Transverse colon (tissue), 4 donors: ENCODE measurements at places on chromosomes 12 and 14.
A peak's percentile ranks its signal among the peaks of the same experiment; 100 is the strongest.

DNA sequence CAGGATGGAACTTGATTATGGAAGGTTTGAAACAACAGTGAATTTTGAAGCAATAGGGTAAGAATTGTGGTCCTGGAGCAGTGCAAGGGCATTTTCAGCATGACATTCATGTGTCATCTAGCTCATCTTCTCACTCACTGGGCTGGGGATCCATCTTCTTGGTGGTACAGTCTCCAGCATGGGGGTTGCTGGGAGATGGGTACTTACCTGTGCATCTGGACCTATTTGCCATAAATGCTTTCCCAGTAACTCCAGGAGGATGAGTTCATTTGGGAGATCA is 7.2 kb downstream of the HSP90AA1 start:
- DNase-seq: no peak
- H3K4me1 ChIP-seq: peaks cover 21% of the 10 kb centered on the region
- H3K27ac ChIP-seq: no peak overlapping the region
- H3K27me3 ChIP-seq: no peaks in the 10 kb centered on the region
- H3K4me3 ChIP-seq: no peak overlapping the region

GRCh38 chr14:57482120-57482519 is 11.5 kb downstream of the CCDC198 start:
- no peak overlapping the region for H3K4me3 ChIP-seq
- no peak overlapping the region for H3K27ac ChIP-seq
- no peaks in the 10 kb centered on the region for H3K36me3 ChIP-seq
- no peaks in the 10 kb centered on the region for H3K4me1 ChIP-seq
- DNase-seq: no peak

GRCh38 chr14:61153431-61153830 is 127.7 kb downstream of the TMEM30B start:
- no peaks in the 10 kb centered on the region for H3K36me3 ChIP-seq
- H3K4me1 ChIP-seq: no peaks in the 10 kb centered on the region
- no peaks in the 10 kb centered on the region for H3K27me3 ChIP-seq
- no peak overlapping the region for H3K27ac ChIP-seq
- H3K4me3 ChIP-seq: no peak overlapping the region

DNA sequence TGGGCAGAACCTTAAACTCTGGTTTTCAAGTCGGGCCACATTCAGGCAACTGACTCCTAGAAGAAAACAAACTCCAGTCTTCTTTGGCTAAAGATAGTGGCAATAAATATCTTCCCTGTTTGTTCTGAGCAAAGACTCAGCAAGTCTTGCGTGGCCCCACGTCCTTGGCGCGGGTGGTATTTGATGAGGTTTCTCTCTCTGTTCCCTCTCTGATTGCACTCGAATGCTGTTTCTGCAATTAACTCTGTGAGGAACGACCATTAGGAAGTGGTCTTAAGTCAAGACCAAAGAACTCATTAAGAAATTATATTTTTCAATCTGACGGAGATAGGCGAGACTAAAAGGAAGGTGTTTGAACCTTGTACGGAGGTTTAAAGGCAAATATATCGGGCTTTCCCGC is 177.6 kb downstream of the TMEM132C start:
- no peaks in the 10 kb centered on the region for H3K27me3 ChIP-seq
- H3K36me3 ChIP-seq: no peaks in the 10 kb centered on the region
- no peak overlapping the region for H3K27ac ChIP-seq
- no peak overlapping the region for H3K4me3 ChIP-seq

DNA sequence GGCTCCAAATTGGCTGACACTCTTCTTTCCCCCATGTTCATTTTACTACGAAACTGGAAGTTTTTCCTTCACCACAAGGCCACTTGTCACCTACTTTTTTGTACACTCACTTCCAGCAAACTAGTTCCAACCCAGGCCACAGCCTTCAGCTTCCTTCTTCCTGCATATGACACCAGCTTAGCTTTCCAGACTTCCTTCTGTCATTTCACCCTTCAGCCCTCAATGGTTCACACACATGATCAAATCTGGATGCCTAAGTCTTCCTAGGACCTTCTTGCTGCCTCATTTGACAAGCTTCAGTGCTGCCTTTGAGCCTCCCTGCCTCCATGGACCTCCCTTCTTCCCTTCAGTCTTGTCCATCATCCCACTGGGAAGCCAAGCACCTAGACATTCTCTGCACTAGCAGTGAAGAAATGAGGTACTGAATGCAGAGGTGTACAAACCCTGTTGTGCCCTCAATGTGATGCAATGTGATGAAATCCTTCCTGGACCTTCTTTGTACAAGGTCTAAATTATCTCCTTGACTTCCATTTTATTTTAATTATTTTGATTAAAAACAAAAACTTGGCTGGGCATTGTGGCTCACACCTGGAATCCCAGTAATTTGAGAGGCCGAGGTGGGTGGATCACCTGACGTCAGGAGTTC is 4.3 kb upstream of the REC8 start:
- DNase-seq: no peak
- H3K4me3 ChIP-seq: no peak overlapping the region
- no peaks in the 10 kb centered on the region for H3K27me3 ChIP-seq
- H3K36me3 ChIP-seq: no peaks in the 10 kb centered on the region

GRCh38 chr14:24988760-24989159 is 61.2 kb downstream of the STXBP6 start:
- no peak overlapping the region for H3K27ac ChIP-seq
- no peaks in the 10 kb centered on the region for H3K27me3 ChIP-seq
- H3K4me3 ChIP-seq: no peak overlapping the region
- DNase-seq: no peak
- H3K4me1 ChIP-seq: peaks cover 26% of the 10 kb centered on the region

DNA sequence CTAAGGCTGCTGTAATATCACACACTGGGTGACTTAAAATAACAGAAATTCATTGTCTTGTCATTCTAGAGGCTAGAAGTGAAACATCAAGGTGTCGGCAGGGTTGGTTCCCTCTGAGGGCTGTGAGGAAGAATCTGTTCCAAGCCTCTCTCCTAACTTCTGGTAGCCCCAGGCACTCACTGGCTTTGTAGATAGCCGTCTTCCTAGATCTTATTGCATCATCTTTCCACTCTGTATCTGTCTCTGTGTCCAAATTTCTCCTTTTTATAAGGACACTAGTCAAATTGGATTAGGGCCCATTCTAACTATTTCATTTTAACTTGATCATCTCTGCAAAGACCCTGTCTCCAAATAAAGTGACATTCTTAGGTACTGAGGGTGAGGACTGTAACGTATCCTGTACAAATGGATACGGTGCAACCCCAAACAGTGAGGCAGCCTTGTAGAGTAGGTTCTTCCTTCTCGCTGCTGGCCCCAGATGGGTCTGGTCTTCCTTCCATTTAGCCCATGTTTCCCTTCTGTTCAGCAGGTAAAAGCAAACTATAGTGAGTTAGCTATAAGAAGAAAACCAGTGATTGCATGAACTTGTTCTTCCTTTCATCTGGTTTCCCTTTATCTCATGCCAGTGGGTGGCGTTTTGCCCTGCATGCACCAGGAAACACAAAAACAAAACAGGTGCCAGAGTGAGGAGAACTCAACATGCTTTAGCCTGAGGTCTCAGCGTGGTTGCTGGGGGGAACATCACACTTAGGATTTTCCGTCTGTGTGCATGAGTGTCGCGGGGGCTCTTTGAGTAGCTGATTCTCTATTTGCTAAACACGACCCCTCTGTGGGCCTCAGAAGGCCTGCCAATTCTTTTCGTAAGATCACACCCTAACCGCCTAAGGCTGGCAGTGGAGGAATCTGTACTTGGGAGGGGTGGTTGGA is 19.5 kb downstream of the TTC9 start:
- no peak overlapping the region for H3K4me3 ChIP-seq
- H3K36me3 ChIP-seq: no peaks in the 10 kb centered on the region
- H3K27ac ChIP-seq: no peak overlapping the region
- H3K4me1 ChIP-seq: peaks cover 17% of the 10 kb centered on the region
- H3K27me3 ChIP-seq: no peaks in the 10 kb centered on the region

DNA sequence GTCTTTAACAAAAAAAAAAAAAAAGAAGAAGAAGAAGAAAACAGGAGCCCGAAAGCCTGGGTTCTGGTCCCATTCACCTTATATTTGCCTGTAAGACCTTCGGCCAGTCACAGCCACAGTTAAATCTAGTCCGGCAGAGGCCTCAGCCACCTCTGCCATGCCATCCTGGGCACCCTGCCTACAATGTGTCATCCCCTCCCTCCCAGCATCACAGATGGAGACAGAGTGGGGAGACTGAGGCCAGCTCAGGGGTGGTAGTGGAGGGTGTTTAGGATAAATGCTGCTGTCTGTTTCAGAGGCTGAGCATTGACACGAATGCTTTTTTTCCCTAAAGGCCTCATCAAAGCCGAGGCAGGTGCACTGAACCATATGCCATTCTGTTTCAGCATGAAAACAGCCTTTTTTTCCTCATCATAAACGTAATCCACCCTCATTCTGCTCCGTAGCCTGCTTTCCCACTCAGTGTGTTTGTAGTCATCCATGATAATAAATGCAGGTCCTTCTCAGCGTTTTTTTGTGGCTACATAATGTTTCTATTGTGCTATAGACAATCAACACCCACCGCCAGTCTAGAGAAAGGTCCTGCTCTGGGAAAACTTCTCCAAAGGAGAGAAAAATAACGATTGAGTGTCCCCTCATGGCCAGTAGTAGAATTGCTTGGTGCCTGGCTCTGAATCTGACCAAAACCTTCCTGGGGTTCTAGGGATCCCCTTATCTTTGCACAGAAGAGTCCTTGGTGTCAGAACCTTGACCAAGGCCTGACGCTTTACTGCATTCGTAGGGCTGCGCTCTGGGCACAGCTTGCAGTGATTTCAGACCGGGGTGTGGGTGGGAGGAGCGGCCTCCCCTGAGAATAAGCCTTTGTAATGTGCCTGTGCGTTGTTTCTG is 41.1 kb upstream of the TSPAN9 start:
- no peaks in the 10 kb centered on the region for H3K27me3 ChIP-seq
- no peak for DNase-seq
- H3K4me3 ChIP-seq: no peak overlapping the region

DNA sequence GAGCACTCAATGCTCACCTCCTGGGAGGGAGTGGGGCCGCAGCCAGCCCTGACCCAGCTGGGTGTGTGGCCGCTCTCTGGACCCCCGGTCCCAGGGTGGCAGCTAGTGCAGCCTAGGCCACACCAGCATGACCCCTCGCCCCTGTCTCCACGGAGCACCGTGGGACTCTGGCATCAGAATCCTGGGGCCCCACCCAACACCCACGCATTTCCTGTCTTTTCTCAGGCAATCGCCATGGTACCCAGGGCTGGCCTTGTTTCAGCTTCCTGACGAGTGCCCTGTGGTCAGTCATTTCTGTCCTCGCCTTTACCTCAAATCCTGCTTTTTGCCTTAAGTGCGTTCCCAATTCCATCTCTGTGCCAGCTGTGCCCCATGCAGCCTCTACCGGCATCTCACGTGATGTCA is 15.9 kb downstream of the PACS2 start:
- peaks cover 3% of the 10 kb centered on the region for H3K4me1 ChIP-seq
- H3K27ac ChIP-seq: no peak overlapping the region
- no peaks in the 10 kb centered on the region for H3K36me3 ChIP-seq
- H3K4me3 ChIP-seq: no peak overlapping the region

DNA sequence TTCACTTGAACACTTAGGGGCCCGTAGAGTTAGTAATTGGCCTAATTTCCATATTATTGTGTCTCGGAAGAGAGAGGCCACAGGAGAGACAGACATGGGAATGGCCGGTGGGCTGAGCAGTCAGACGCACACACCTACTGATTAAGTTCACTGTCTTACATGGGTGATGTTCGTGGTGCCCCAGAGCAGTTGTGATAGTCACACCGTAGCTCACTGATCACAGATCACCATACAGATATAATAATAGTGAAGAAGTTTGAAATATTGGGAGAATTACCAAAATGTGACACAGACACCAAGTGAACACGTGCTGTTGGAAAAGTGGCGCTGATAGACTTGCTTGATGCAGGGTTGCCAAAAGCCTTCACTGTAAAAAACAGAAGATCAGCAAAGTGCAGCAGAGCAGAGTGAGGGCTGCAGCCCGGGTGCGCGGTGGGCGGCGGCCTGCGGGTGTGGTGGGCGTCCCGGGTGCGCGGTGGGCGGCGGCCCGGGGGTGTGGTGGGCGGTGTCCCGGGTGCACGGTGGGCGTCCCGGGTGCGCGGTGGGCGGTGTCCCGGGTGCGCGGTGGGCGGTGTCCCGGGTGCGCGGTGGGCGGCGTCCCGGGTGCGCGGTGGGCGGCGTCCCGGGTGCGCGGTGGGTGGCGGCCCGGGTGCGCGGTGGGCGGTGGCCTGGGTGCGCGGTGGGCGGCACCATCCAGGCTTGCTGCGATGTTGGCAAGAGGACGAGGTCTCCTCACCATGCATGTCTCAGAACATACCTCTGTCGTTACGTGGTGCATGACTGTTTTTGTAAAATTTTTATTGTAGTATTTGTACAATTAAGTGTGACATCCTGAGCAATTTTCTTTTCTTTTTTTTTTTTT is 34.3 kb upstream of the TEX22 start:
- no peaks in the 10 kb centered on the region for H3K27me3 ChIP-seq
- H3K4me3 ChIP-seq: no peak overlapping the region
- peak; percentile 47 for DNase-seq
- H3K4me1 ChIP-seq: peaks cover 6% of the 10 kb centered on the region
- no peak overlapping the region for H3K27ac ChIP-seq

- H3K4me3 ChIP-seq: no peak overlapping the region
- H3K27ac ChIP-seq: peak overlapping the region; percentile 58
- no peaks in the 10 kb centered on the region for H3K27me3 ChIP-seq
- no peaks in the 10 kb centered on the region for H3K36me3 ChIP-seq
- H3K4me1 ChIP-seq: peaks cover 20% of the 10 kb centered on the region
Measured at GRCh38 chr14:31090883-31091764, 64.9 kb upstream of the STRN3 start.

GRCh38 chr12:71164568-71165197 is 6.9 kb upstream of the TSPAN8 start:
- peak overlapping the region; percentile 83 for H3K27ac ChIP-seq
- no peak overlapping the region for H3K4me3 ChIP-seq
- peaks cover 71% of the 10 kb centered on the region for H3K4me1 ChIP-seq
- H3K27me3 ChIP-seq: no peaks in the 10 kb centered on the region

DNA sequence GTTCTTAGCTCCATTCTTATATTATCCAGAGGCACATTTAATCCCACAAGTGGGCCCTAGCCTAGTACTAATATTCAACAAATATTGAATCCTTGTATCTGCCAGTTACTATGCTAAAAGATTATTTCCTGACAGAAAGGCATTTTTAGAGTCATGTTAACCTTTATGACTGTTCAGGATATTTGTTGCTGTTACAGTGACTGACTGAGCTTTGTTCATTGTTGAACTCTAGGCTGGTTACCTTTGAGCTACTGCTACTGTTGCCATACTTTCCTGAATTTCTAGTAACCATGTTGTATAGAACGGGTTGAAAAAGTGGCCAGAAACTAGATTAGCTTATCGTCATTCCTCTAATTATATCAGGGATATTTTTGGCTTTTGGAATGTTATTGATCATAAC is 29.8 kb downstream of the DNM1L start:
- peaks cover 22% of the 10 kb centered on the region for H3K36me3 ChIP-seq
- no peaks in the 10 kb centered on the region for H3K4me1 ChIP-seq
- H3K4me3 ChIP-seq: no peak overlapping the region

DNA sequence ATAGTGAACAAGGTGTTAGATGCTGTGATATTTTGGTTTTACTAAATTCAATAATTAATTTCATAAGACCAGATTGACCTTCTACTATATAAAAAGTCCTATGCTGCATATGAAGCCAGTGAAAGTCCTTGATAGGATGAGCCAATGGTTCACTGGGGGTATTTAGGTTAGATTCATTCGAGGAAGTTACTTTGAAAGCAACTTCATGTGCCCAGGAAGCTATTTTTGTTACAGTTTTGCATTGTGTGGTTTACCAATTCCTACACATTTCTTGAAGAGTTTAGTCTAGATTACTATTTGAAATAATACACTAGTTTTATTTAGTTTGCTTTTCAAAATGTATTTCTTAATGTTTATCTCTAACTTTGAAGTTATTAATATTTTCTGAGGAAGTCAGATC is 58.5 kb upstream of the RMST start:
- H3K27ac ChIP-seq: no peak overlapping the region
- no peaks in the 10 kb centered on the region for H3K27me3 ChIP-seq
- no peaks in the 10 kb centered on the region for H3K4me1 ChIP-seq
- H3K36me3 ChIP-seq: no peaks in the 10 kb centered on the region
- DNase-seq: no peak
- H3K4me3 ChIP-seq: no peak overlapping the region
